ENCODE measurements at places on chromosomes 2 and 18.

DNA sequence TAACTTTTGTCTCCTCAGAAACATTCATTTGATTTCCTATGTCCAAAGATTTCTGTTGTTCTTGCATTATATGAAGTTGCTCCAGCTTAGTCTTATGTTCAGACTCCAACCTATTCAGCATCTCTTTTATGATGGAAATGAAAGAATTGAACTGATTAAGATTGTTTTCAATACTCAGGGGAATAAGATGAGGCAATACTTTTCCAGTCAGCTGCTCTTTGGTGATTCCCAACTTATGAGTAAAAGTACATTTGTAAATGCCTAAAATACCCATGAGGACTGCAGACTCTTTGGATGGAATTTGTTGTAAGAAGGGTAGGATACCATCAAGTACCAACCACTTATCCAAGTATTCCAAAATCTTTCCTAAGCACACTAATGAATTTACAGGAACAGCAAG lies 39.8 kb downstream of the TRAK2 start:
- no peak for DNase-seq

DNA sequence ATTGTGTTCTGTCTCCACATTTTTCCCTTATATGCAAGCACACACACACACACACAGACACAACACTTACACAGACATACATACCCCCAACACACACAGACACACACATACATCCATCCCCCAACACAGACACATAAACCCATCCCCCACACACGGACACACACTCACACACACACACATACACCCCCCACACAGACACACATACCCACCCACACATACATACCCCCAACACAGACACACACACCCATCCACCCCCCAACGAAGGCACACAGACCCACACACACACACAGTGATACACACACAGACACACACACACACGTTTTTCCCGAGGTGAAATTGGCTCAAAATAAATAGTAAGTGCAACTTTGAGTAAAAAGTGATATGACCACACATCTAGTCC lies 41.6 kb upstream of the CUL3 start:
- DNase-seq: no peak

DNA sequence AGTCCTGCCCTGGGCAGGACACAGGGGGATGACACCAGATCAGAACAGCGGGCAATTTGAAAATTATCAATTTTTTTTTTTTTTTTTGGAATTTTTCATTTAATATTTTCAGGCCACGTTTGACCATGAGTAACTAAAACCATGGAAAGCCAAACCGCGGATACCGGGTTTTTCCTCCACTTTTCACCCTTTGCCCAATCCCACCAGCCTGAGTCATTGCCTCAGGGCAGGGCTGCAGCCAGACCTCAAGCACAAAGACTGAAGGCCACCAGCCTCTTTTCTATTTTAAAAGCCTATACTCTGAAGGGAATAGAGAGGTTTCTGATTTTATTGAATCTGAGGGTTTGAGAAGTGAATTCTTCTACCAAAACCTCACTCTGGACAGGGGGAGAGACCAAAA lies 381.1 kb downstream of the IRS1 start:
- no peak for DNase-seq

- DNase-seq: no peak
These were observed 32.1 kb upstream of the DOCK10 start for GRCh38 chr2:225074366-225074765.

DNA sequence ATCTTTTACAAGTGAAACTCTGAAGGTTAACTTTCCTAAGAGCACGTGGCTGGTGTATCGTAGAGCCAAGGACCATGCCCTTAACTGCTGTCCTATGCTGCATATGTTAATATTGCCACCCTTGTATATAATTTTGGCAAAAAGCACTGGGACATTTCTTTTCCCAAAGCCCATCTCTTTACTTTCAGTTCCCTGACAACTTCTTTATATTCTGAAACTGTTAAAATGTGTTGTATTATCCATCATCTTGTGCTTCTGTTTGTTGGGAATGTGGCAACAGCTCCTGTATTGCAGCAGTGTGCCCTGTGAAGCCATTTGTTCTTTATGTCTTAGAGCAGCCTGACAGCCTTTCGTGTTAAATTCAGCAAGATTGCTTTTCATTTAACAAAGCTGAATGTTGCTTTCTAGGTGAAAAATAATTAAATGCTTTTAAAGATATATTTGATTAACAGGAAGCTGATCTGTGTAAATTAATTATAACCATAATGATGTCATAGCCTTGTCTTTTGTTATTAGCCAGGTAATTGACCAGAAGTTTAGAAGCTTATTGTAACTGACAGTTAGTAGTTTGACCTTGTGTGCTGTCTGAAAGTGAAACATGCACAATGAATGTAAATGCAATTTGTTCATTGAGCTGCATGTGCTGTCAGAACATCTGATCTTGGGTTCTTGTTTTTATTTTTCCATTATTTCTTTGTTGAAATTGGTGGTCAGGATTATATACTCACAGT lies 9.7 kb downstream of the RHBDD1 start:
- DNase-seq: no peak

GRCh38 chr18:10559553-10560451 lies 34.0 kb downstream of the NAPG start:
- peak; percentile 4 for DNase-seq

- no peak for DNase-seq
These were observed 64.5 kb downstream of the BAZ2B start for GRCh38 chr2:159551806-159552205.

DNA sequence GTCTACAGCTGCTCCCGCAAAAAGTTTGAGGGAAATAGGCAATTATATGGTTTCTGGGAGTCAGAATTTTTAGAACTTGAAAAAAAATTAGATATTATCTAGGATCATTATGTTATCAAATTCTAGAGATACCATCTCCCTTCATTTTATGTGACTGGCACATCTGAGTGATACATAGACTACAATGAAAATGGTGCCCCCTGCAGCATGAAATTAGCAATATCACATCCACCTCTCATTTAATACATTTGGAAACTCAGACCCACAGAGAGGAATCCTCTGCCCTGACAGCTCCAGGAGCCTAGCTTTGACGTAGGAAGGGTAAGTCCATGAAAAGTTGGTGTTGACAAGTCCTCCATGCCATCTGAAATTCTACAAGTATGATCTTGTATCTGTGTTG lies 381.6 kb downstream of the SUCLG1 start:
- DNase-seq: no peak

DNA sequence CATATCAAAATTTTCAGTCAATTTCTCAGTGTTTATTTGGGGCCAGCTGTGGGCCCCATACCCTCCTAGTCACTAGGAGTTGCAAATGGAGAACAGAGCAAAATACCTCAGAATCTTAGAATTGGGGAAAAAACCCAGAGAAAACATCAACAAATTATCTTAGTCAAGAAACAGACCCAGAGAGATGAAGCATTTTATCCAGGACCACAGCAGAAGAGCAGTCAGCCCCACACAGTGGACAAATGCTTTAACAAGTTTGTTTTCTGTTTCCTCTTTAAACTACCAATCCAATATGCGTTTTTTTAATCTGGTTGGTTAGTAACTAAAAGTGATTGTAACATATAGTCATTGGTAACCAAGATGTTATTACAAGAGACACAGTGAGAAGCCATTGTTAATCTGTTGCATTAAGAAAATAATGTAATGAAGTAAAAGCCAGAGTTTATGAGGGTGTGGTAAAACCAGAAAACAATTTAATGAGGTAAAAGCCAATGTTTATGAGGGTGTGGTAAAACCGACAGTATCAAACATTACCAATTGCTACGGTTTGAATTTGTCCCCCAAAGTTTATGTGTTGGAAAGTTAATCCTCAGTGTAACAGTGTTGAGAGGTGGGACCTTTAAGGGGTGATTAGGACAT lies 60.7 kb upstream of the COX7A2L start:
- DNase-seq: no peak

DNA sequence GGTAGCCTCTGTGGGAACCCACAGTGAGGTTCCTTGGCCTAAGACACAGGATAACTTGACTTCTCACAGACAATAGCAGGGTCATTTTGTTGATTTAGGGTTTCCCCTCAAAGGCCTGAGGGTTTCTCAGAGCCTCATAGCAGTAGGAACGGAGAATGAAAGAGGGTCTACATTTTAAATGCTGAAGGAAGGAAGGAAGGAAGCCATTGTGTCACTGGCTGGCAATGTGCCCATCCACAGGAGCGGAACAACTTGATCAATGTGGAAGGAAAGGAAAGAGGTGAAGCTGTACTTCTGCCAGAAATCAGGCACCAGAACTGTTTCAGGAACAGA lies 5.1 kb downstream of the IL1B start:
- no peak for DNase-seq

DNA sequence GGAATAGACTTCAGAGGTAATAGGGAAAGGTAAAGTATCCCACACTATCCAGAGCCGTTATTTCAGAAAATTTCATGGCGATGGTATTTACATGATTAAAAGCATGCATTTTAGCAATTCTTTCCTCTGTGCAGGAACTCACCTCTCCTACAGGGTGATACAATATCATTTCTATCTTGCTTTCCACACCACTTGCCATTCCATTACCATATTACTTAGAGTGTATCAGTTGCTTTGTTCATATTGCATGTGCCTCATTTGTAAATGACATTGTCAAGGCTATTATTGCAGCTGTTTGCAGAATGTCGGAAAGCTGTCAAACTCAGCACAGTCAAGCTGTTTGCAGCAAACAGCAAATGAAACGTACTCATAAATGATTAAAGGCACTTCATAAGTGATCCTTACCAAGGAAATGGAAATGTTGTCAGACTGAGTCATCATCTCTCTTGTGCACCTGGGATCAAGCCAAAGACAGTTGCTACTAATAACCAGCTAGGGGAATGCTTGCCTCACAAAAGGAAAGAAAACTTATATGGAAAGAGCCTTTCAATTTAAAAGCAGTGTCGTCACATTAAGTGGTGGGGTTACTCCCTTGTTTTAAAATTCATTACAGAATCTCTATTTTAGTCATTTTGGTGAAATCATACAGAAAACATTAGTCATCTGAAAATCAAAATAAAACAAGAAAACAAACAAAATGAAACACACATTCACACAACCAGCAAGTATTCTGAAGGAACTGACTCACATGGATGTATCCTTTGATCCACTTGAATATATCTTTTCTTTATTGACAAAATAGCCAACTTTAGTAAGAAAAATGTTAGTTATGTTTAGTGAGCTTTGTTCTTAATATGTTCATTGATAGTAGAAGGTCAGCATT lies 1064.1 kb upstream of the CNTNAP5 start:
- DNase-seq: no peak

GRCh38 chr18:33660696-33661310 lies 82.8 kb downstream of the ASXL3 start:
- no peak for DNase-seq

DNA sequence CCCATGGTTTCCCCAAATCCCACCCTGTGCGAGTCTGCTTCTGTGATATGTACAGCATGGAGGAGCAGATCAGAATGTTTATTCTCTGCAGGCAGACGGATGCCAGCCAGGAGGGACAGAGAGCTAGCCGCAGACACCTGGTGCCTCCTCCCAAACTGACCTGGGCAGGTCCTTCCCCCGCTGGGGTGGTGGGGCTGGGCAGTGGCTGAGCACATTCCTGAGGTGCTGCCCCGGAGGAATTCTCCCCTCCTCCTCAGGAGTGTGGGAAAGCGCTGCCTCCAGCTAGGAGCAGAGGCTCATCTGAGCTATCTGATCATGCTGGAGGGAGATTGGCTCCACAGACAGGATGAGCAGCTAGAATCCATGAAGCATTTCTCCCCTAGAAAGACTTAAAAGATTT lies 21.7 kb downstream of the C2orf92 start:
- DNase-seq: no peak

Measured in CD4-positive, alpha-beta T cell treated with Interleukin-10 for 1 hour (primary cell).